ENCODE measurements at places on chromosomes 2 and 18.

GRCh38 chr18:32439241-32439640, 31.4 kb downstream of the GAREM1 start:
- DNase-seq: no peak

DNA sequence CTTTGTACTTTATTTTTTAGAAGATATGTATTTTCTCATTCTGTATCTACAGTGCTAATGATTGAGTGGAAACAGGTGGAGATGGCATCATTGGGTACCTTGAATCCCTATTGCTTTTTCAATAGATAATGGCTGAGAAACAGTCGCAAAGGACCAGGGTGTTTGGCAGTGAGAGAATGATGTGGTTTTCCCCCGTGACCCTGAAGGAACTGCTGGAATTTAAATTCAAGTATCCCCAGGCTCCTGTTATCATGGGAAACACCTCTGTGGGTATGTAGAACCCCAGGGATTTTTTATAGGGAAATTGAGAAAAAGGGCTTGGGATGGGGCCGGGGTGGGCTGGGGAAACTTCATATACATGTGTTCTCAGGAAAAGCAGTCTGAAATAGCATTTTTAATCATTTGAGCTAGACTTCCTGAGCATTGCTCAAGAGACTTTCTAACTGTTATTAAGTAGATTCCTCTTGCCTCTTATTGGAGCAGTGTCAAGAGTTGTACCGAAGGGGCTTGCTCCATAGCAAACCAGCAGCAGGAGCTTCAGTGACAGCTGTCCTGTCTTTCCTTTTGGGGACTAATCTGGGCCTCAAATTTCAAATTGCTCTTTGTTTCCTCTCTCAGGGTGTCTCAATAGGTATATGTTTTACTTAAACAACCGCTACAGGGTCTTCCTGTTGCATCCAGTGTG, 18.9 kb downstream of the AOX1 start:
- DNase-seq: no peak

- DNase-seq: no peak
Measured at GRCh38 chr2:187475499-187476248, 27.6 kb upstream of the CALCRL start.

DNA sequence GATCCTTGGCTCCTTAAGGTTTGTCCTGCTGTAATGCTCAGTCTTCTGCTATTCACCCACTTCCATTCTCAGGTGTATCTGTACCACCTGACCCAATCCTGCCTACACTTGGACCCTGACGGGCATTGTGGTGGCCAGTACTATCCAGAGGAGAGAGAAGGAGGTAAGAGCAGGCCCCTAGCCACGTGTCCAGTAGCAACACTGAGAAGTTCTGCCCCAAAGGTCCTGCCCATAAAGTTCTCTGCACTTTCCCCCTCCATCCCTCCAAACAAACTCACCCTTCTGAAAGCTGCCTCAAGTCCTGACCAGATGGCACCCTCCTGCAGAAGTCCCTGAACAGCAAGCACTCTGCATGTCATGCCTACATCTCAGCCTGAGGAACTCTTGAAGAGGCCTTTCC, 18.3 kb downstream of the TTC32 start:
- no peak for DNase-seq

DNA sequence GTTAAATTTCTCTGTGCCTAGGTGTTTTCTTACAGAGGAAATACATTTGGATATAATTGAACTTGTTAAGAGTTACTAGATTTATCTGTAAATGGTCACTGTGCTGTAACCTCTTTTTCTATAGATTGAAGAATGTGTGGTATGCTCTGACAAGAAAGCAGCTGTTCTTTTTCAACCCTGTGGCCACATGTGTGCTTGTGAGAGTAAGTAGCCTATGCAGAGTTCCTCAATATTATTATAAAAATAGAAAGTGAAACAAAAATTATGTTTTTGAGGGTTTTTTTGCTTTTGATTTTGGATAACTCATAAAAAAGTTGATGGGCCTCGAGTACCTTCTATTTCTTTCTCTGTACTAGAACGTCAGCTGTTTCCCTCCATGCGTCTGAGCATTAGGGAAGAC, 112.4 kb downstream of the MIB1 start:
- DNase-seq: no peak

GRCh38 chr2:200705305-200706041, 106.2 kb upstream of the BZW1 start:
- no peak for DNase-seq

DNA sequence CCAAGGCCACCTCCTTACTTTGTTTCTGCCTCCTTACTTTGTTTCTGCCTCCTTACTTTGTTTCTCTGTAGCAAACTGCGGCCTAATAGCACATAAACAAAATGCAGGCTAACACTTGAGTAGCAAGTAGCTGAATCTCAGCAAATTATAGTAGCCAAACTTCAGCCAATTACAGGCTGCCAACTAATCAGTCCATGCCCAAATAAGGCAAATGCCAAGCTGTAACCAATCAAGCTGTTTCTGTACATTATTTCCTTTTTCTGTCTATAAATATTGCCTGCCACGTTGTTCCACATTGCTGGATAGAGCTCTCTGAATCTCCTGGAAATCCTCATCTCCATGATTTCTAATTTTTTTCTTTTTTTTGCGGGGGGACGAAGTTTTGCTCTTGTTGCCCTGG, 28.7 kb upstream of the FRZB start:
- DNase-seq: no peak

DNA sequence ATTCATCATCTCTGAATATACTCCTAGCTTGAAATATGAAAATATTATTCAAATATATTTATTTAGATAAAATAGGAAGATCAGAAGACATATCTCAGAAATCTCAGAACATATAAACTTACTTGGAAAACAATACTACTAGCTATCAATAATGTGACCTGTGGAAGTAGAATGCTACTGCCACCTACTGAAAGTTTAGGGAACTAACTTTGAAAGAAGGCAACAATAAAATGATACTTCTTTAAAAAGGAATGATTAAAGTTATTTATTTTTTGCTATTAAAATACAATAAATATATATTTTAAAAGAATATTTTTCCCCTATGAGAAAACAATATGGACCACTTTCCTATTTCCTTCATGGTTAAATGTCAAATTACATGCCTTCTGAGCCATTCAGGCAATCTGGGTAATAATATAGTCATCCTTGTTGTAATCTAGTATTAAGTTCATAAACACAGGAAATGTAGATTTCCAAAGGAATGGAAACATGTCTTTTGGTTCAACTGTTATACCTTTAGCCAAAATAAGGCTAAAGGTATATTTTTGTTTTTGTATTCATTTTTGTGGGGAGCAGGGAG, 26.0 kb downstream of the ACADL start:
- peak; percentile 64 for DNase-seq

GRCh38 chr2:241069821-241070281, 32.2 kb downstream of the MTERF4 start:
- DNase-seq: no peak

GRCh38 chr18:11849841-11850634, 1.2 kb upstream of the CHMP1B start:
- DNase-seq: peak; percentile 57

- no peak for DNase-seq
Measured at GRCh38 chr2:55567298-55567697, 47.8 kb downstream of the CFAP36 start.

DNA sequence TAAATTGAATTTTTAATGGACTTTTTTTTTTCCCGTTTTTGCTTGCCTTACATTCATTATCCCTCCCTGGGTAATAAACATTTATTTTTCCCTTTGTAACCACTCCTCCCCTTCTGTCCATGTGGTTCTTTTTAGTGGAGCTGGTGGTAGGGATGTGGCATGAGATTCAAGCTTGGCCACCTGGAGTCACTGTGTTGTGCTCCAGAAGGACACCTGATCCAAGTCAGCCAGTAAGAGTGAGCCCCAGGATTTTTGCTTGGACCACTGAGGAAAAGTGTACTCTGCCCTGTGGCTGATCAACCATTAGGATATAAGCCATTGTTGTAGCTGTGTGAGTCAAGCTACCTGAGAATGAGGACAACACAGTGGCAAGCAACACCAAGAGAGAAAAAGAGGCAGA, 11.1 kb upstream of the ACTR3 start:
- DNase-seq: no peak

- no peak for DNase-seq
Measured at GRCh38 chr2:24538720-24539119, 47.7 kb downstream of the NCOA1 start.

- DNase-seq: no peak
Measured at GRCh38 chr2:62196278-62196901, 475 bp downstream of the B3GNT2 start.

DNA sequence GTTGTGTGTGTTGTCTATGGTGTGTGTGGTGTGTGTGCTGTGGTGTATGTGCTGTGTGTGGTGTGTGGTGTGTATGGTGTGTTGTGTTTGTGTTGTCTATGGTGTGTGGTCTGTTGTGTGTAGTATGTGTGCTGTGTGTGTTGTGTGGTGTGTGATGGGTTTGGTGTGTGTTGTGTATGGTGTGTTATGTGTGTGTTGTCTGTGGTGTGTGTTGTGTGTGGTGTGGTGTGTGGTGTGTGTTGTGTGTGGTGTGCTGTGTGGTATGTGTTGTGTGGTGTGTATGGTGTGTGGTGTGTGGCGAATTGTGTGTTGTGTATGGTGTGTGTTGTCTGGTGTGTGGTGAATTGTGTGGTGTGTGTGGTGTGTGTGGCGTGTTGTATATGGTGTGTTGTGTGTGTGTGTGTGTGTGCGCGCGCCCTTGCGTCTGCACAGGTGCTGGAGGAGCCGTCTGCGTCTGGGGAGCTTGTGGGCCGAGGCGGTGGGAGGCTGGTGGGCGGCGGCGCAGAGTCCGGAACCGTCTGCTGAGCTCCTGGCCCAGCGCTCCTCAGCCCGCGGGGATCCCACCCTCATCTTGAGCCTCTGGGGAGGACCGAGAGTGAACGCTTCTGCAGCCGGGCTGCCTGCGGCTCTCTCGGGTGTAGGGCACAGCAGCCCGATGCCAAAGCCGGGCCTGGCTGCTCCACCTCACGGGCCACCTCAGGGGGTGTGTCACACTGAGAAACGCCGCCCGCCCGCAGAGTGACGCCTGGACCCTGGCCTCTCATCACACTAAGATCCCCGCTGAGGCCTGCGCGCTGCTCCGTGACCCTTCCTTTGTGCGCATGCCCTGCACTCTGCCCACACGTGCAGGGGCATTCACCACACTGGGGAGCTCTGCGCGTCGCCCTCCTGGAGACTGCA, 8.8 kb upstream of the ADI1 start:
- DNase-seq: no peak

- DNase-seq: no peak
Measured at GRCh38 chr2:104052356-104052755, 801.6 kb upstream of the POU3F3 start.

GRCh38 chr18:52678034-52678433, 338.0 kb downstream of the DCC start:
- no peak for DNase-seq

GRCh38 chr18:37575646-37576045, 10.0 kb upstream of the CELF4 start:
- no peak for DNase-seq

- no peak for DNase-seq
Measured at GRCh38 chr2:207161247-207162123, 4.3 kb downstream of the KLF7 start.

- DNase-seq: peak; percentile 46
Measured at GRCh38 chr2:190649035-190649797, at the start of gene NAB1. Gene NAB1, plus strand, starts transcription at chr2:190649083. Its CDS starts 10,094 bp downstream, at chr2:190659177.

DNA sequence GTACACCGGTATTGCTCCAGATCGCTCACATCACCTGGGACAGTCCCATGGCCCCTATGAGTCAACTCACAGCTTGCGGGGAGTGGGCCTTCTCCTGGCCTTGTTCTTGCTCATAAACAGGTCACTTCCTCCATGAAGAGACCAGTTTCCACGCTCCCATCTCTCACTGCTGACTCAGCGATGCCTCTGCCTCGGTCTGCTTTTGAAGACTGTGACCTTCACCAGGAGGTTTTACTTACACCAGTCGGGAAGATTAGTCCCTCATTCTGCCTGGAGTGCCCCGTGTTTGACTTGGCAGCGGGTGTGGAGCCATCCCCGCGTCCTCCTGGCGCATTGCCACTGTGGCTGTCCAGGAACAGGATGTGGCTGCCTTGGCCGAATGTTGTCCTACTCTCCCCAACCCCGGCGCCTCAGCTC, 159.8 kb downstream of the RHBDD1 start:
- DNase-seq: no peak

DNA sequence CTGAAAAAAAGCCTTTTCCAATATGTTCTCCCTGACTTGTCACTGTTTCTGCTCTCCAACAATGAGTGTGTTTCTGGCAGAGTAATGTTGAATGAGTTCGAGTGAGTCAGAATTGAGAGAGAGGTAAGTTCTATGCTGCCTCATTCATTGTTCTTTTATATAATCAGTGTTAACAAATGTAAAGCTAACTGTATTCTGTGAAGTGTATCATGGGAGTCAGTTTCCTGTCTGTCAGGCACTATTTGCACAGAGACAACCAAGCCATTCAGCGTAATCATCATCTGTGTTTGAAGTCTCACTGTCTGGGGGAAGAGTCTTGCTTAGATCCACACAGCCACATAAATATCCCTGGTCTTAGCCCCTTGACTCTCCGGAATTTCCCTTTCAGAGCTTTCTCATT, 22.0 kb upstream of the UPP2 start:
- DNase-seq: no peak

DNA sequence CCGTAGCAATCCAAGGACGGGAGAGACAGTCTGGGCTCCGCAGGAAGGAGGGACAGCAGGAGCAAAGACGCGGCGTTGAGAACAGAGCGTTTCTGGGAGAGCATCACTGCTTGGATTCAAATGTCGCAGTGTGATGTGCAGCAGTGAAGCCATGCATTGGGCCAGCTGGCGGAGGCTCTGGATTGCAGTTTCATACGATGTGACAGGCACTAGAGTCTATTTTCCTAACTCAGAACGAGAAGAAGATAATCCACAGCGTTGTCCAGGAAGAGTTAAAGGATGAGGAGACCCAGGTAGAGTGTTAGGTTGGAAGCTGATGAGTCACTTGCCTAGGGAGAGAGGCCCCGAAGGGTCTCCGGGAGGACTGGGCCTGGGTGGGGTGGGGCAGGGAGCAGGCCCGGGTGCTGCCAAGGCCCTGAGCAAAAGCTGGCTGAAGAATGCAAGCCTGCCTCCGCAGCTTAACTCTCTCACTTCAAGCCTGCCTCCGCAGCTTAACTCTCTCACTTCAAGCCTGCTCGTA, 17.7 kb upstream of the SEMA4C start:
- DNase-seq: no peak

- no peak for DNase-seq
Measured at GRCh38 chr18:77366720-77367641, 117.3 kb downstream of the GALR1 start.

- DNase-seq: no peak
Measured at GRCh38 chr2:37629529-37629928, 41.9 kb downstream of the CDC42EP3 start.

GRCh38 chr18:34222307-34223163, 2.2 kb downstream of the NOL4 start:
- no peak for DNase-seq

DNA sequence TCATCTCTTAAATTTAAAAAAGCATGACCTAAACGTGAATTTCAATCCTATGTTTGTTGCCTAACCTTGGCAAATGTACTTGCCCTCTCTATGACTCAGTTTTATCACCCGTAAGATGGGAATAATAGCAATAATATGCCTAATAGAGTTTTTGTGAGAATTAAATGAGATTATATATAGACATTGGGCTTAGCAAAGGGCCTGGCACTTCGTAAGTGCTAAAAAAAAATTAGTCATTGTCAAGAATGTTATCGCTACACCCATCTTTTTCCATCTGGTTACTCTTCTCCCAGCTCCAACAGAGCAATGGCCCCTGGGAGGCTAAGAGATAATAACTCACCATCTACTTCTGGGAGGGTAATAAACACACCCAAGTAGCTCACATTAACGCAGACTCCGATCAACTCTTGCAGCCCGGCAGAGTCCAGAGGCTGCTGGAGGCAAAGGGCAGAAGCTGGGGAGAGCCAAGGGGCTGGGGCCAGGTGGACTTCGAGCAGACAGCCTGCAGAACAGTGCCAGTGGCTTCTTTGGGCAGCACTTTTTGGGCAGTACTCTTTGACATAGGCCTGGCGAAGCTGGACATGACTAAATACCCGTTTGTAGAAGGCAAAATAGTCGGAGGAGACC, 63.9 kb upstream of the STPG4 start:
- no peak for DNase-seq
